Forelimb muscle (tissue), 1 donor: ENCODE measurements at places on chromosomes 7 and 10.

GRCh38 chr7:79982141-79982770 lies 152.4 kb upstream of the GNAI1 start:
- no peak for DNase-seq

- DNase-seq: peak; percentile 22
These were observed 620 bp downstream of the SLK start for GRCh38 chr10:103967448-103968071.

GRCh38 chr7:129493555-129493954 lies 8.8 kb upstream of the SMKR1 start:
- no peak for DNase-seq

GRCh38 chr7:5222841-5223411 lies 32.9 kb downstream of the WIPI2 start:
- no peak for DNase-seq

DNA sequence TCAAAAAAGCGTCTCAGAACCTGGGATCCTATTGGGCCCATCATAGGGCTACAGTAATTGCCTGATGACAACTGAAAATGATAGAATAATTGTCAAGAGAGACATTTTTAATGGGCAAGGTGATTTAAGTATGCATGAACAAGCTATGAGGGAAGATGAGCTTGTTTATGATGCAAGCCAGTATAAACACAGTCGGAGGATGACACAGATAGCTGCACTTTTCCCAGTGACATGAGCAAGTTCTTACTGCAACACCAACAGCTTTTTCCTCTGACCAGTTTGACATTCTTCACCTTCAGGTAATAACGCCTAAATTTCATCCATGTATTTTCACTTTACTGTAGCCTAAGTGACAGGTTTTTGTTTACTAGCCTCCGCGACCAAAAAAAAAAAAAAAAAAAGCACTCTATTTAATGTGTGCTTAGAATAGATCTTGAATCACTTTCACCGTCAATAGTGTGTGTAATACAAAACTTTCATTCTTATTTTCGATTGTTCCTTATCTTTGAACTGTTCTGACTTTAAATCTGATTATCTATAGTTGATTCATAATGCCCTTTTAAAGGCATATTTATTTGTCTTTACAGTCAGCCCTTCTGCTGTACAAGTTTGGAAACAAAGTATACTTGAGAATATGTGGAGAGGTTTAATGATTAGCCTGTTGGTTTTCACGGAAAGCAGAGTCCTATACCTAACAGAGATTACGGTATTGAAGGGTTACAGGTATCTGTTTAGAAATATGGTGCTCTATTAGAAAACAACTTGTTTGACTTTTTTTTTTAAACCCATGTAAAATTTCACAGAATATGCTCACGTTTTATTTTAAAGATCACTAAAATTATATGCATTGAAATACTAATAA lies 1.7 kb downstream of the FOXP2 start:
- DNase-seq: no peak

GRCh38 chr7:24916463-24917040 lies 63.4 kb downstream of the OSBPL3 start:
- no peak for DNase-seq

DNA sequence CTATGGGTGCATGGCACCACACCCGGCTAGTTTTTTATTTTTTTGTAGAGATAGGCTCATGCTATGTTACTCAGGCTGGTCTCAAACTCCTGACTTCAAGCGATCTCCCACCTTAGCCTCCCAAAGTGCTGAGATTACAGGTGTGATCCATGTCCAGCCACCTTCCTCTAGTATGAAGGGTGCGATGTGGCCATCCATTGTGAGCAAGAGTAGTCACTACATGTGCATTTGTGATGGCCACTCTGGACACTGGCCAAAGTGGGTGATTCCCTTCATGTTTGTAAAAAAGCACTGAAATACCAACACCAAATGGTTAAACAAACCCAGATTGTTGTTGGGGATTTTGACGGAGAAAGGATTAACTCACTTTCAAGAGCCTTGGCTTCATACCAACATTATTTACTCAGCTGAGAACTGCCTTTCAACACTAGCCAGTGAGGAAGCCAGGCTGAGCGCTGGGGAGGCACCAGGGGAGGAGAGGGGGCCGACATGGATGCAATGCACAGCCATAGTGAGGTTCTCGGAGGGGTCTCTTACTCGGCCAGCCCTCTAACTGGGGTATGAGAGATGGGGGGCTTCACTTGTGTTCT lies 198.1 kb upstream of the LYZL2 start:
- no peak for DNase-seq

- DNase-seq: no peak
These were observed 101.9 kb downstream of the LRRN3 start for GRCh38 chr7:111192614-111193413.

GRCh38 chr7:87210506-87210905 lies 9.0 kb downstream of the TMEM243 start:
- no peak for DNase-seq

DNA sequence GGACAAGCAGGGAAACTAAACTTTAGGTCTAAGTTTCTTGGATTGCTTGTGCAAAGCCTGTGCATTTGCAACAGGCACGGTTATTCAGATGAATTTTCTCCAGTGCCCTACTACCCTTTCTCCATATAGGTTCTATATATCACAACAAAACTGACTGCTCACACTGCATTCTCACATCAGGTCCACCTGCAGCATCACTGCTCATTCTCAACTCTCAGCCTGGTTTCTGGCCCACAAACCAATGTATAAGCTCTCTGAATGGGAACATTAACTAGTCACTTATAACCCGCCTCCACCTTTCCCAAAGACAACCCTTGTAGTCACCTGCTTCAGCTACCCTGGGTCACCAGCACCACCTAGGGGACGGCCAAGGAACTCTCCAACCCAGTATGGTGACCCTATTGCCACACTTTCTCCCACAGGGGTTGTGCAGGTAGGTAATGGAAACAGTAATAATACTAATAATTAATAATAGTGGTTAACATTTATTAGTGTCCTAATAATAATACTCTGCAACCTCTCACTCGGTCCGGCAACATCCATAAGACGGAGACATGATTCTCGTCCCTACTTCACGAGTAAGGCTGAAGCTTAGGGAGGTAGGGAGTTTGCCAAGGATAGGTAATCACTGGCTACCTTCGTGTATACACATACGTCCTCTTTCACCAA lies 97.3 kb downstream of the CLEC2L start:
- DNase-seq: no peak

DNA sequence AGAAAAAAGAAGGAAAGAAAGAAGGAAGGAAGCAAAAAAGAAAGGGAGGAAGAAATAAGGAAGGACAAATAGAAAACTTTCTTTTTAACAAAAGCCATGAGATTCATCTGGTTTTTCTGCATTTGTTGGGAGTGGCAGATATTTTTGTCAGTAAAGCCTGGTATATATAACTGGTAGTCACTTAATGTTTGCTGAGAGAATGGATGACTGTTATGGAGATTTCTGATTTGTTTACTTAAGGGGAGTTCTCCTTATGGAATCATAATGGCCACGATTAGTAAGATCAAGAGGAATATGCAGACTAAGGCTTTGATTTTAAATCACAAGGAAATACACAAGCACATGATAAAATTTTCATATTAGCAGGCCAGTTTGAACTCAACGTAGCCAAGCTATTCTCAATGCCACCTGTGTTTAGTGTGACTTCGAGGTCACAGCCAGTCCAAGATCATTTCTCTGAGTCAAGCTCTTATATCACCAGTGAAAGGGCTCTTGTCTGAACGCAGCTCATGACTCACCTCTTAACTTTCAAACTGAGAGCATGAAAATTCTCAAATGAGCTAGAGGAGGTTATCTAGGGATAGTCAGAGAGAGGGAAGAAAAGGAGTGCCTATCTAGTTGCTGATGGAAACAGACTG lies 445.1 kb upstream of the ZMIZ1 start:
- no peak for DNase-seq

GRCh38 chr10:78778444-78779338 lies 290.1 kb upstream of the ZMIZ1 start:
- DNase-seq: no peak

DNA sequence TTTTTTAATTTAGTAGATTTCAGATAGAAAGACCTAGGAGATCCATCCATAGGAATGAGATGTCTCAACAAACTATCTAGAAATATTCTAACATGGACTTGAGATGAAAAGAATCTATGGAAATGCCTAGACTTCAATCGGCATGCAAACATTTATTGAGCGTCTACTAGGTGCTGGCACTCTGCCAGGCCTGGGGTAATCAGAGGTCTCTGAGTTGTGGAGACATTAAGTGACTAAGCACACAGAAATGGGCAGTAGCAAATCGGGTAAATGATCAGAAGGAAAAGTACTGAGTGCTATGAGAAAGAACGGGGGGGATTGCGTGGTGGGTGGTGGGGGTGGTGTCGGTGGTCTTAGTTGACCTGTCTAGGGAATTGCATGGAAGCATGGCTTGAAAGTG lies 466.6 kb downstream of the GALNT17 start:
- no peak for DNase-seq

- DNase-seq: no peak
These were observed 72.9 kb upstream of the NEBL start for GRCh38 chr10:20970044-20970443.

- DNase-seq: no peak
These were observed 131.9 kb downstream of the AKR1D1 start for GRCh38 chr7:138208142-138208570.

- no peak for DNase-seq
These were observed 820 bp downstream of the BBS9 start for GRCh38 chr7:33130184-33130583.

DNA sequence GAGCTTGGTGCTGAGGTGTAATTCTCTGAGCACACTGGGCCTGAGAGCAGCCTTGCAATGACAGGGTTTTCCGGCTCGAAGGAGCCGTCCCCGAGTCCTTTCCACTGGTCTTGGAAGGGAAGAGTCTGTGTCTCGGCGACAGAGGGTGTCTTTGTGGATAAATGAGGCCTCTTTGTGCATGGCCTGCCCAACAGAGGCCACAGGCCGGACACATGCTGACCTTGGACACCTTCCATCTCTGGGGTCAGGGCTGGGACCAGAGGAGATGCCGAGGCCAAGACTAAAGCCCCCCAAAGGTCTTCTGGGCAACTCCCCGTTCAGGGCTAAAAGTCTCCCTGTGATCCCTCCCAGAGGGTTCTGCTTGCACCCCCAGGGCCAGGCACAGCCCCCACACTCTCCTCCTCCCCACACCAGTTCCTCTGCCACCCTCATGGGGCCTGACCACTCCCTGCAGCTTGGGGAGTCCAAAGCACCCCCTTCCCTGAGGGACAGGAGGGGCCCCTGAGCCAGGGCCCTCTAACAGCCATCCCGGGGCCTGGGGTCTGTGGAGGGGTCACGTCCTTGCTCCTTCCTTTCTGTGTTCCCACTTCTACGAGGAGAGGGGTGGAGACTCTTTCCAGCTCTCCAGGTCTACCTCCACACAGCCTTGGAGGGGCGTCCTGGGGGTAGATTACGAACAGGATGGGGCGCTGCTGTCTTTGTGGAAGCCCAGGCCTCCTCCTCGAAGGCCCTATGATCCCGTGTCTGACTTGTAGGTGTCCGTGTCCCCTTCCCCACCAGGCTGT lies 130.6 kb upstream of the FAM20C start:
- DNase-seq: no peak

- no peak for DNase-seq
These were observed 22.7 kb downstream of the CISD1 start for GRCh38 chr10:58291538-58292174.

GRCh38 chr7:30168835-30169573 lies 34.2 kb downstream of the MTURN start:
- DNase-seq: no peak

DNA sequence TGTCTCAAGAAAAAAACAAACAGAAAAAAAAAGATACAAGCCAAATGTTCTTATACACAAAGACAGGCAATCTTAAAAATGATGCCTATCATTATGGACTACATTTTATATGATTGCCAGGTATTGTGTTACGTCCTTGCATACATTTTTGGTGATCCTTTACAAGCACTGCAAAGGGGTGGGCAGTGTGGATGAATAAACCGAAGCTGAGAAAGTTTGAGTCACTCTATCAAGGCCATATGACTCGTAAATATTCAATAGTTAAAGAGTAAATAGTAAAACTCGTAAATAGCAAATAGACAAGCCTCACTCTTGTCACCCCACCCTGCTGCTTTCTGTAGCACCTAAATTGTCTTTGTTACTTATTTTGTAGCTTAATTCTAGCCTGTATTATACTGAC lies 326.2 kb downstream of the FRMD4A start:
- DNase-seq: no peak

GRCh38 chr7:115249080-115249479 lies 327.2 kb downstream of the MDFIC start:
- DNase-seq: no peak

- no peak for DNase-seq
These were observed 286.9 kb upstream of the VSTM2A start for GRCh38 chr7:54255242-54255641.

DNA sequence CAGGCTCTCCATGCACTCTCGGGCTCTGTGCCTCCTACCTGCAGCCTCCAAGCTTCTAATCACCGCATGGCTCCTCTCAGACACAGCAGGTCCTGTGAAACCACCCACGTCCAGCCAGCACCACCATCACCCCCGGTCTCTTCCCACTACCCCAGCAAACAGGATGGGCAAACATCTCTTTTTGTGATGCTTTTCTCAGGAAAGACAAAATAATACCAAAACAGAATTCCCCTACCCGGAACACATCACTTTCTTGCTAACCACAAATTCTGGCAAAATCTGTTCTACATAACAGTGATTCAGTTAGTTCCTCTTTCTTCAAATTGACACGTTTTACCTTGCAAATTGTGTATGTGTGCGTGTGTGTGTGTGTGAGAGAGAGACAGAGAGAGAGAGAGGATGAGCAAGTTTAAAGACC lies 6.5 kb downstream of the SNX8 start:
- no peak for DNase-seq

- DNase-seq: peak; percentile 51
These were observed 53.5 kb upstream of the WAC start for GRCh38 chr10:28479425-28479865.

GRCh38 chr10:106540645-106541044 lies 623.9 kb downstream of the SORCS1 start:
- no peak for DNase-seq

DNA sequence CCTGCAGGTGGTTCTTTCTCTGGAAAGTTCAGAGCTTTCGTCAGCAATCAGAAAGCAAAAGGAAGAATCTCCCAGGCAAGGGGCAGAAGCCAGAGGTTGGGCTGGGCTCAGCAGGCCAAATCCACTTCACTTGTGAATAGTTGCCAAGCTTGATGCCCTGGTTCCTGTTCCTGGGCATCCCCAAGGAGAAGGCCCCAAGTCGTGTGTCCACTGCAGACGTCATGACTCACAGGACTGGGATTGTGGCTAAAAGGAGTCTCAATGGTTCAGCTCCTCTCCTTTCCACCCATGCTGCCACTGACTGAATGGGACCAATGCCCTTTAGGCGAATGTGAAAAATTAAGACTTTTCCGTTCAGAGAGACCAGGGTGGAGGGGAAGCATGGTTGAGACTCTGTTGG lies 38.6 kb upstream of the TRIM8 start:
- DNase-seq: no peak

- no peak for DNase-seq
These were observed 71.5 kb downstream of the ZNF92 start for GRCh38 chr7:65444899-65445823.

- no peak for DNase-seq
These were observed 36.1 kb downstream of the PPP1R3C start for GRCh38 chr10:91596825-91597196.
